ENCODE measurements at places on chromosomes 7 and 10.

DNA sequence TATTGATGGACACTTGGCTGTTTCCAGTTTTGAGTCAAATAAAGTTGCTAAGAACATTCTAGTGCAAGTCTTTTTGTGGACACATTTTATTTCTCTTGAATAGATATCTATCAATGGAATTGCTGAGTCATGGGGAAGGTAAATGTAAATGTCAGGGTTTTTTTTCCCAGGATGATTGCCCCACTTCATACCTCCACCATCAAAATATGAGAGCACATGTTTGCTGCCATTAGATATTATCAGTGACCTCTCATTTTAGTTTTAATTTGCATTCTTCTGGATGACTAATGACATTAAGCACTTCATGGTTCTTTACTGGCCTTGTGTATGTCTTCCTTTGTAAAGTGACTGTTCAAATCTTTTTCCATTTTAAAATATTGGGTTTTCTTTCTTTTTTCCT is 45.7 kb downstream of the PAPSS2 start:
- no peak for DNase-seq

DNA sequence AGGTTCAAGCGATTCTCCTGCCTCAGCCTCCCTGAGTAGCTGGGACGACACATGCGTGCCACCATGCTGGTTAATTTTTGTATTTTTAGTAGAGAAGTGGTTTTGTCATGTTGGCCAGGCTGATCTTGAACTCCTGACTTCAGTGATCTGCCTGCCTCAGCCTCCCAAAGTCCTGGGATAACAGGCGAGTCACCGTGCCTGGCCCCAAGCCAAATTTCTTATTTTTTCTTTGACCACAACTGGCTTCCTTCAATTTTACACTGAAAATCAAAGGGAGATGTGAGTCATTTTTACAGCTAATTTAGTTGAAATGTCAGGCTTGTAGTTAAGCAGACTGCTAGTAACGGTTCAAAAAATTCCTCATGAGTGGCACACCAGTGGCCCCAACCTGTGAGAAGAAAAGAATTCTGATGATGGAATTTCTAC is 7.8 kb downstream of the RNF216 start:
- peak; percentile 50 for DNase-seq

- DNase-seq, result no peak
These were observed 35.9 kb upstream of the GJD4 start for GRCh38 chr10:35569111-35569707.

DNA sequence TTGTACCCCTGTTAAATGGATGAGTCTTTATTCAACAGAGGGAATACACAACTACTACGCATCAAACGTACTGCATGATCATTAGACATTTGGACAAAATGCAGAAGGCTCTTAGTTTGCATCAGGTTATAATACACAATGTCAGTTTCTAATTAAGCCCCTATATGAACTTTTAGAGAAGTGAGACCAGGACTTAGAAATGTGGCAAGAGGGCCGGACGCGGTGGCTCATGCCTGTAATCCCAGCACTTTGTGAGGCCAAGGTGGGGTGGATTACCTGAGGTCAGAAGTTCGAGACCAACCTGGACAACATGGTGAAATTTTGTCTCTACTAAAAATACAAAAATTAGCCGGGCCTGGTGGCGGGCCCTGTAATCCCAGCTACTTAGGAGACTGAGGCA is 76.3 kb upstream of the MGMT start:
- no peak for DNase-seq

DNA sequence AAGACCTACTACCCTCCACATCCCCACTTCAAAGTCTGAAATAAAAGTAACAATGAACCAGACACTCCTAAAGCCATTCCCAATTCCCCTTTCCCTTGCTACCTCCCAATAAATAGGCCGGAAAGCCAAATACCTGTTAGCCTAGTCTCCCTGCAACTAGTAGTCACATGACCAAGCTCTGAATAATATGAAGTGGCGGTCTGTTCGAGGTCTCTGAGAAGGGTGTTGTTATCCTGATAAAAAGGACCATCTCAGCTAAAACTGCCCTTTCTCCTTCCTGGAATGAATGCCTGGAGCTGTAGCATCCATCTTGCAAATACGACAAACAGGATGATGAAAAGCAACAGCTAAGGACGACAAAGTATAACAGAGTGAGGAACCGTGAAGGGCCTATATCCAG is 6.0 kb downstream of the KIF5B start:
- DNase-seq, result no peak

DNA sequence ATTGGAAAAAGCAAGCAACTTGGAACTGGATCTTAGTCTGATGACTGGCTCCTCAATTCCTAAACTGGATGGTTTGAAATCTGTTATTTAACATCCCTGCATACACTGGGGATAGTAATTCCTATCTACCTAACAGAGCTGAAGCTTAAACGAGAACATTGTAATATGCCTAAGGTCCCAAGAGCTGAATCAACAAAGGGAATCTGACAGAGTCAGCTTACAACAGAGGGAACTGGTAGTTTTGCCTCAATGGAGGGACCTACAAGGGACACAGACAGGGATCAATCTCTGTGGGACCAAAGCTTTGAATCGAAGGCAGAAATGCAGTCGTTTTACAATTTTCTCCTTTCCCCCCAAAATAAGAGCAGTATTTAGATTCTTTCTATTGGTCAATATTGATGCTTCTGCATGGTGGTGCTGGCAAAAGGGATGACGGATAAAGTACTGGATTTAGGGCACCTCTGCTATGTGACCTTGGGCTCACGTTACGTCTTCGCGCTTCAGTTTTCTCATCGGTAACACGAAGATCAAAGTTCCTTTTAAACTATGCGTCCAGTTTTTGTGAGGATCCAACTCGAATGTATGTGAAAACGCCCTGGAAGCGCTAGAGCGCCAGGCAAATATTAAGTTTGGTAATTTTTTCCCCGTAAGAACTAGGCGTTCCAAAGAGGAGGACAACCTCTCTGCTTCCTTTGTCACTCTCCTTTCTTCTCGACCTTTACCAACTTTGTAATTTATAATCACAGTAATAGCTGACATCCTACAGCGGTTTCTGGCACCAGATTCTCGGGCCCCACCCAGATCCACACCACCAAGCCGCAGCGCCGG is 1.1 kb downstream of the ACTR1A start:
- DNase-seq, result peak; percentile 32

DNA sequence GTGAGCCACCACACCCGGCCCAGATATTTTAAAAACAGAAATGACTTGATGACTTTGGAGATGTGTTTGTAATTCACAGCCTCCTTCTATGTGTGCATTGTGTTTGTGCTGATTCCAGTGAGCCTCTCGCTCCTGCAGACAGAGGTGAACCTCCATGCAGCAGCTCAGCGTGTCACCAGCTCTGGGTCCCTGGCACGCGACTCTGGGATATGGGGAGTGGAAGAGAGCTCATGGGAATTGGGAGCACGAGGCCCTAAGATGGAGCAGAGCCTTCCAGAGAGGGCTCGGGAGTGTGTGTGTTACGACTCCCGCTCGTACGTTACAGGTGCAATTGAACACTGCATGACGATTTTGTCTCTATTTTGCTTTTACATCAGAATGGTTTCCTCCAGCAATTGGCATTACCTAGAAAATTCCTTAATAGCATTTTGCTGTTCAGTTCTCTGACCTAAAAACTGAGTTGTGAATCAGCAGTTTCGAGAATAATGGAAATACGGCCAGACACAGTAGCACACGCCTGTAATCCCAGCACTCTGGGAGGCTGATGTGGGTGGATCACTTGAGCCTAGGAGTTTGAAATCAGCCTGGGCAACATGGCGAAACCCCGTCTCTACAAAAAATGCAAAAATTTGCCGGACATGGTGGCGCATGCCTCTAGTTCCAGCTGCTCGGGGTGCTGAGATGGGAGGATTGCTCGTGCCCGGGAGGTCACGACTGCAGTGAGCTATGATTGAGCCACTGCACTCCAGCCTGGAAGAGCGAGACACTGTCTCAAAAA is 204.6 kb downstream of the CUX1 start:
- DNase-seq, result no peak

DNA sequence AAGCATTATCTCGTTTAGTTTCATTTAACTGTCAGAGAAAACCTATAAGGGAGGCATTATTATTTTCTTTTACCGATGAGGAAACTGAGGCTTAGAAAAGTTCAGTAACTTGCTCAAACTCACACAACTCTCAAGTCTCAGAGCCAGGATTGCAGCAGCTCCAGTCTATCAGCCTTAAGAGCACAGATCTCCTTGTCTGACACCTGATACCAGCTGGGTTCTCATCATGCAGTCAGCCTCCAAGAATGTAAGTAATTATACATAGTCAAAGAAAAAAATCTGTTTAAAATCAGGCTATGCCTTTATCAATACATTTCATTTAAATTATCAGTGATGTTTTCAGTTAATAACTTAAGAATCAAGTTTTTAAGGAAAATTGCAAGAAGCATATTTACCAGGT is 236.6 kb upstream of the TCF7L2 start:
- no peak for DNase-seq

- peak; percentile 56 for DNase-seq
These were observed 8.8 kb downstream of the PARP12 start for GRCh38 chr7:140053812-140054539.

- peak; percentile 42 for DNase-seq
These were observed 38.7 kb upstream of the DLG5 start for GRCh38 chr10:77965294-77965693.

GRCh38 chr7:73894733-73895551 is 34.0 kb downstream of the TMEM270 start:
- peak; percentile 24 for DNase-seq

DNA sequence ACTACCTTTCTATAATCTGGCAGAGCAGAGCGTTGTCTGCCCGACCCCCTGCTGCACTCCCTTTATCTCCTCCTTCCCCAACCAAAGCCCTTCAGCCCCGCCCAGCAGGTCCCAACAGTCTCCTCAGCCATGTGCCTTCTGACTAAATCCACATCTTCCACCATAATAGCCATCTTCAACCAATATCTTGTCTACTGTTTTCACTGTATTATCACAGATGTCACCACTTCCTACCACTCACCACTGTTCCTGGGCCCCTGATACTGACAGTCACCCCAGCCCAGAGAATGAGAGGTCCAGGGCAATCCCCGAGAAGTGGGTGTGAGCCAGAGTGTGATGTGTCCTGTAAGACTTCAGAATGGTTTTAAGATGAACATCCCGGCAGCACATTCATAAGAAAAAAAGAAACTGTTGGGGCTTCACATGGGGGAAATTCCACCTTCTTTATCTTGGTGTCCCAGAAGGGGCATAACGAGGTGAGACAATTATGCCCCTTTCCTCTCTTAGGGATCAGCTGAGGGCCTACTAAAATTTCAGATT is 25.3 kb downstream of the CCDC6 start:
- no peak for DNase-seq

GRCh38 chr7:8068892-8069686 is 100.5 kb downstream of the GLCCI1 start:
- DNase-seq, result no peak

DNA sequence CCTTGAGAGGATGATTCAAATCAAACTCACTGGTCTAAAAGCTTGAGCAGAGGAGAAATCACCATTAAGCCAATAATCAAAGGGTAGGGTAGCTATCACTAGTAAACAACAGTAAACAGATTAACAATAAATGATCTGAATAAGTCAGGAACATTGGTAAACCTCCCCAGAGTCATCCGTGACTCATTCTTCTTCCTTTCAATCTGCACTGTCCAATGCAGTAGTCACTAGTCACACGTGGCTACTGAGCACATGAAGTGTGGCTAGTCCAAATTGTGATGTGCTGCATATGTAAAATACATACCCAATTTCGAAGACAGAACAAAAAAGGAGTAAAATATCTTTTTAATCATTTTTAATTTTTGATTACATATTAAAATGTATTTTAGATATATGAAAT is 64.0 kb downstream of the ERCC6 start:
- DNase-seq, result no peak

Measured in inflammatory macrophage treated with lipopolysaccharide for 4 hours (primary cell).